ENCODE measurements at places on chromosomes 1 and 21. TPM values are rescaled to one million over a fixed set of nuclear protein-coding genes. Genes with fewer than 3 reads are reported as not detected.

Gene ACADM
- 32.5 TPM for total RNA-seq

Gene SLAMF9
- not detected for total RNA-seq

Gene LEFTY2
- total RNA-seq: not detected

Gene OR2T11
- not detected for total RNA-seq

Gene ATP6V1G3
- not detected for total RNA-seq

Gene PGLYRP3
- total RNA-seq: not detected

Gene MROH7
- total RNA-seq: not detected

Gene MYBPH
- not detected for total RNA-seq

Gene CLCA1
- total RNA-seq: not detected

DNA sequence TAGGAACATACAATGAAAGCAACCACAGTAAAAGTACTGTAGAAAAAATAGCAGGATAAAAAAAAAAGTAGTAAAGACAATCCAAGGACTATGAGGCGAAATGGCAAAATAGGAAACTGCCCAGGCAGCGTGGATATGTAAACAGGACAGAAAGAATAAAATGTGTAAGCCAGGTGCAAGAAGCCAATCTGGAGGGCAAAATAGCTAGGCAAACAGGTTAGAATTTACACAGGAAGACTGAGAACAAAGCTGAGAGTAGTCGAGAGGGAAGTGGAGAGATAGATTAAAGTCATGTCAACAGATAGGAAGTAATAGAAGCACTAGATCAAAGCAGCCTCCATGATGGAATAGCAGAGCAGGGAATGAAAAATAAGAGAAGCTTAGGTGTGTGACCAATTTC is 124.2 kb upstream of the B3GALT2 start:
- no peak for DNase-seq

- DNase-seq: no peak
Observed at GRCh38 chr1:180925471-180926051, 12.9 kb downstream of the KIAA1614 start.

GRCh38 chr1:89870998-89871397 is 50.2 kb downstream of the LRRC8D start:
- no peak for DNase-seq

DNA sequence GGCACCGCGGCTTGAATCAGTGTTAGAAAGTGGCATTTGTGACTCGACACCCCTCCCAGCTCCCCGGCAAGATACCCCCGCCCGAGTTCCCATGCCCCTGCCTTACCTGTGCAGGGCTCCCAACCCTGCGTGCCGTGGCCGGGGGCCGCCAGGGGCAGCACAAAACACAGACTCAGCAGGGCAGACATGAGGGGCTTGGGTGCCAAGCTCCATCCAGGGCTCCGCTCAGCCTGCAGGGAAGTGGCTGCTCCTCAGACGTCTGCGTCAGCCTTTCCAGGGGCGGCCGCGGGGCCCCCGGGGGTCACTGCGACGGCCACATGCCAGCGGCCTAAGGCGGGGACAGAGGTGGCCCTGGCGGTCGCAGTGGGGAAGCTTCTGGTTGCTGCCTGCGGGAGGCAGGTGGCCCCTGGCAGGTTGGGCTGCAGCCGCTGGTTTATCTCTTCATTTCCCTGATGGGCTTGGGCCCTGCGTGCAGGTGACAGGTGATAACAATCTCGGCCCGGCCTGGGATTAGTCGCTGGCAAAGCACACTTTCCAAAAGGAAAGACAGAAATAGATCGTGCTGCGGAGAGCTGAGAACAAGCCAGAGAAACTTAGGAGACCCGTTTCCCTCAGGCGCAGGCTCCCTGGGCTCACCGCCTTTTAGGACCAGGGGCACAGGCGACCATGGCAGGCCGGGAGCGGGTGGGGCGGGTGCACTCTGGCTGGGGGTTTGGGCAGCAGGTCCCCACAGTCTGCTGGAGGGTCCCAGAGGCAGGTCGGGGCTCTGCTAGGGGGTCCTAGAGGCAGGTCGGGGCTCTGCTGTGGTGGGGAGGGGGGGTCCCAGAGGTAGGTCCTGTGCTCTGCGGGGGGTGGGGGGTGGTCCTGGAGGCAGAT is at the start of gene TSPEAR:
Gene TSPEAR, minus strand, starts transcription at position 246 of the 876 bp plus-strand sequence. Its CDS starts 58 bp downstream, at position 188.
- no peak for DNase-seq

DNA sequence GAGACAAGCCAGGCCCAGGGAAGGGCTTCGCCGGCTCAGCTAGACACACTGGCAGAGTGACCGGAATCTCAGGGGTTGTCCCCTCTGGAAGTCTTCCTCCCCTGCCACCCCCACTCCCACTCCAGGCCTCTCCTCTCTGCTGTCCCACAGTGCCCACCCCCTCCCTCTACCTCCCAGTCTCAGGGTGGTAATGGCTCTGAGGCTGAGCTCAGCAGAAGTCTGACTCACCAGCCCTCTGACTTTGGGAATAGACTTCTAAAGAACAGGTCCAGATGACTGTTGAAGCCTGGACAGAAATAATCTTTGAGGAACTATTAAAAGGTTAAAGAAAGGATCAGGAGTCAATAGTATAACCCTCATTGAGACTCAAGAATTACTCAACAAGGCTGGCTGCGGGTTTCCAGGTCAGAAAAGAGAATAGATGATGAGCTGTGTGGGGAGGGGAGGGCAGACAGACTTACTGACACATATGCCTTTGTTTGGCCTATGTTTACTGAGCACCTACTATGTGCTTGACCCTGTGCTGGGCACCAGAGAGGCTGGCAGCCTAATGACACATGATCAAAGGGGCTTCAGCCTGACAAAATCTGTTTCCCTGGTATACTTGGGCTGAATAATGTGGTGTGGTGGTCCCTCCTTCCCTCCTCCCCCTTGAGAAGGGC is 8.2 kb downstream of the HCRTR1 start:
- DNase-seq: no peak

- no peak for DNase-seq
Observed at GRCh38 chr1:186218654-186219352, 156.2 kb downstream of the TPR start.

- no peak for DNase-seq
Observed at GRCh38 chr1:36768486-36769178, 265.7 kb downstream of the GRIK3 start.

- DNase-seq: no peak
Observed at GRCh38 chr1:205792961-205793673, 17.8 kb upstream of the RAB29 start.

DNA sequence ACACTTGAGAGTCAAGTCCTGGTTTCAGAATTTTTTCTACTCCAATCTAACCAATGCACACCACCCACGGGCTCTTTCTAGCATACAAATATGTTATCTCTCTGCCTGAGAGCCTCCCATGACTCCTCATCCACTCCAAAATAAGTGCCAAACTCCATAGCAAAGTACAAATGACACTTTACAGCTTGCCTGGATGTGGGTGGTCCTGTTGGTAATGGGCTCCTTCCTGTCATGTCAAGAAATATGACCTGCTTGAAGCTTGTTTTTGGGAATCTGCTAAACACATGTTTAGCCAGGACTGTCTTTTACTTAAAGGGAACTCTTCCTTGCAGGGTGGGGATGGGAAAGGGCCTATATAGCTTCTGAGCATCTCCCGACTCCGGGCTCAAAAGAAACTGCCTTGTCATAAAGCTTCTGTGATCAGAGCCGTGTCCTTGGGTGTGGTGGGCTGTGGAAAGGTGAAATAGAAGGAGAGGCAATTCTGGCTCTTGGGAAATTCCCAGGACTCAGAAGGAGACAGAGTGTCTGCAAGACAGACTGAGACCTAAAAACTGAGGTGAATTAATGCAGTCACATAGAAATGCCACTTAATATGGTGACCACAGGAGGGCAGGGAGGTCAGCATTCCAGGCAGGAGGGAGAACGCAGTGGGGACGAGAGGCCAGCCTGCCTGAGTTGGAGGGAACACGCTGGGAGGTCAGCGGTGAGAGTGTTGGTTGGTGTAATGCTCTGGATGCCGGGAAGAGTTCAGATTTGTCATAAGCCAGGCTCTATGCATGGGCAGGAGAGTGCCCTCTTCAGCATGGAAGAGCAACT is 6.1 kb upstream of the IGFN1 start:
- DNase-seq: peak; percentile 38

DNA sequence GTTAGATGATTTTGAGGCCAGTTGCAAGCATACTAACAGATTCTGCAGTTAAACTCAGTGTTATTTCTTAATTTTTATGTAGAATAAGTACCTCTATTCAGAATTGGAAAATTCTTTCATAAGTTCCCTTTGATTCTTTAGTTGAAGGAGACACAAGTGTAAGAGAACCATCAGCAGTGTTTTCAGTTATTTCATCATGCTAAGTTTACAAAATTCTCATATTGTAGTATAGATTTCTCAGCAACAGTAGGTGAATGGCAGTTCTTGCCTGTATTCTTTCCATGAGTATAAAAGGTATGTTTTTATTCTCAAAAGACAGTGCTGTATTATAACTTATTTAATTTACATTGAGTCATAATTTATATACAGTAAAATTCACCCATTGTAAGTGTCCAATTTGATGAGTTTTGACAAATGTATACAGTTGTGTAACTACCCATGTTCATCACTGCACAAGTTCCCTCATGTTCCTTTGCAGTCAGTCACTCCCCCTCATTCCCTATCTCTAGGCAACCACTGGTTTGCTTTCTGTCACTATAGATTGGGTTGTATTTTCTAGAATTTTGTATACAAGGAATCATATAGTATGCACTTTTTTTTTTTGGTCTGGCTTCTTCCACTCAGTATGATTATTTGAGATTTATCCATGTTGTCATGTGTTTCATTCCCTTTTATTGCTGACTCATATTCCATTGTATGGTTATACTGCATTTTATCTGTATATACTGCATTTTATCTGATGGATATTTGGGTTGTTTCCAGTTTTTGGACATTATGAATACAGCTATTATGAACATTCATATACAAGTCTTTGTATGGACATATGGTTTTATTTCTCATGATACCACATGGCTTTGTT is 3.9 kb downstream of the RPS6KC1 start:
- peak; percentile 7 for DNase-seq

DNA sequence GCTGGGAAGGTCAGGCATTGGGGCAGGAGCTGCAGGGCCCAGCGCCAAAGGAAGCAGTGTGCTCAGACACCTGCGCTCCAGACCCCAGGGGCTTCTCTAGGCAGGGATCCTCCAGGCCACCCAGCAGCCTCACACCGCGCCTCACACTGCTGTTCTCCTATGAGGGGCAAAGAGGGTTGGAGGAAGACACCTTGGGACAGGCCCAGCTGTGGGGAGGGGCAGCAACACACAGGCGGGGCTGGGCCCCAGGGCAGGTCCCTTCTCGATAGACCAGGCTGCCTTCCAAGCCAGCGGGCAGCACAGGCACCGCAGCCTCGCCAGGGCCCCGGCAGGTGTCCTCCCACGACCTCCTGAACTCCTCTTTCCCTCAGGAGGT is 20.7 kb upstream of the PRSS38 start:
- DNase-seq: no peak

- DNase-seq: peak; percentile 96
Observed at GRCh38 chr1:156659988-156660751, 17.0 kb downstream of the NES start.

DNA sequence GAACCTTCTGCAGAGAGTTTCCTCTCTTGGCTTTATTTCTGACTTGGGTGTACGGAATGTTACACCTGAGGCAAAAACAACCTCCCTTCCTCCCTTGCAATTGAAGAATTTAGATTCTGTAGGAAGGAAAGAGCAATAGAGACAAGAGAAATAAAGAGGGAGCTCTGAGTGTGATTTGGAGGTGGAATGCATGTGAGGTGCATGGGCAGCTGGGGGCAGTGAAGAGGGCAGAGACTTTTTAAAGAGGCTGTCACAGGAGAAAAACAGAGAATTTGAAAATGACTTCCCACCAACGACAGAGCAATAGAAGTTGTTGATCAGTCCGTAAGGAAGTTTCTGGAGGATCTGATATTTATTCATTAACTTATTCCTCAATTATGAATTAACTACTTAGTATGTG is 172.0 kb upstream of the B3GALT2 start:
- no peak for DNase-seq

GRCh38 chr1:226831953-226832352 is 38.5 kb upstream of the PSEN2 start:
- DNase-seq: no peak

DNA sequence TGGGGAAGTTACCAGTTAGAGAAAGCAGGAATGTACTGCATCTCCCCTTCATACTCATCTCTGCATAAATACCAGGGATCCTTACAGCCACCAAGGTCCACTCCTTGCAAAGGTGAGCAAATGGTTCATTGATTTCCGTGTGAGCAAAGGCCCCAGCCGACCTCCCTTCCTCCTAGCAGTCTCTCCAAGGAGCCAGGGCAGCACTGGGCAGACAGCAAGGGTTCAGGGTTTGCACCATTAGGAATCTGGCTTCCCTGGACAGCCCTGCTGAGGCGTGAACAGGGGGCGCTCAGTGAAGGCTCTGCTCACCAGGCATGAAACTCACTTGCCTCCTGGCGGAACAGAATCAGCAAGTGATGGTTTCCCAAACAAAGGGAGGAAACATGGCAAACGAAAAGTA is 65.7 kb downstream of the MRPL37 start:
- no peak for DNase-seq

DNA sequence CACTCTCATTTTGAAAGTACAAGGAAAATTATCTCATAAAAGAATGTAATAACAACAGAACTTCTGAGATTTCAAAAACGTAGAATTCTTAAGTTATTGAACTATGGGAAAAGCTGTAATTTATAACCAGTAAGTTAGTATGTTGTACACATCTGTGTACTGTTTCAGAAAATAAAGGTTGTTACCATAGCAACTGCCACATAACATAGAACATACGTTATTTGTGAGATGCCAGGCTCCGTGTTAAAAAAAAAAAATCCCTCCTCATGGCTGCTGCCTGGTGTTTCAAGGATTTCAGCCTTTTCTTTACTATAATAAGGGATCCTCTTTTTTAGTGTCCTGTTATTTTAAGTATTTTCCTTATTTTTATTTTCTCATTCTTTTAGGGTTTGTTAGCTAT is 79.5 kb downstream of the RWDD3 start:
- no peak for DNase-seq

DNA sequence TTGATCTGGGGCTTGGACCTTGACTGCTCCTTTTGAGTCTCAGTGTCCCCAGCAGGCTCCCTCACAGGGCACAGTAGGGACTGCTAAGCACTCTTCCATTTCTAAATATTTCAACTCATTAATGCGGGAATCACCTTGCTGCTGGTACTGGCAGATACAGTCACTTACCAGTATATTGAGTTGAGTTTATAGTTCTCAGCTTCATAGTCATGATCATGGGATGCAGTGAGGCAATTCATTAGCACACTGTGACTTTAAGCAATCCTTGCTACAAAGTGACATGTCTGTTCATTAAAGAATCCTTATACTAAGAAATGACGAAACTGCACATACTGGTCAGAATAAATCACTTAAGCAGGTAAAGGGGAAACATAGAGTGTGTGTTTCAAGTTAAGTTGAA is 240.8 kb downstream of the SPATA17 start:
- DNase-seq: no peak

Data from endothelial cell of umbilical vein (primary cell).